D721Med (cell line): ENCODE measurements at places on chromosomes 16 and 17.

DNA sequence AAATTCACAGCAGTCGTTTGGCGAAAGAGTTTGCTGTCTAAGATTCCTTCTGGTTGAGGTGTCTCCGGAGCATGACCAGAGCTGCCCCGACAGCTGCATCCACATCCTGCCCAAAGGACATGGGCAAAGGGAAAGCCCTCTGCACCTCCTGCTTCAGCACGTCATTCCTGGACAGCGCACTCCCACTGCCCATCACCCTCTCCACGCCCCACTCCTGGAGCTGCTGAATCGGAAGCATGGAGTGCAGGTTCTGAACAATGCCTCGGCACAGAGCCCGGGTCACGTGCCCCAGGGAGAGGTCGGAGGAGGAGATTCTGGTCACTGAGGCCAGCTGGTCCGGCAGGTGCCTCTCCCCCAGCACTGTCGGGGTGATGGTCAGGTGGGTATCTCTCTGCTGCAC lies 1.3 kb upstream of the TRPV1 start:
- DNase-seq = no peak

DNA sequence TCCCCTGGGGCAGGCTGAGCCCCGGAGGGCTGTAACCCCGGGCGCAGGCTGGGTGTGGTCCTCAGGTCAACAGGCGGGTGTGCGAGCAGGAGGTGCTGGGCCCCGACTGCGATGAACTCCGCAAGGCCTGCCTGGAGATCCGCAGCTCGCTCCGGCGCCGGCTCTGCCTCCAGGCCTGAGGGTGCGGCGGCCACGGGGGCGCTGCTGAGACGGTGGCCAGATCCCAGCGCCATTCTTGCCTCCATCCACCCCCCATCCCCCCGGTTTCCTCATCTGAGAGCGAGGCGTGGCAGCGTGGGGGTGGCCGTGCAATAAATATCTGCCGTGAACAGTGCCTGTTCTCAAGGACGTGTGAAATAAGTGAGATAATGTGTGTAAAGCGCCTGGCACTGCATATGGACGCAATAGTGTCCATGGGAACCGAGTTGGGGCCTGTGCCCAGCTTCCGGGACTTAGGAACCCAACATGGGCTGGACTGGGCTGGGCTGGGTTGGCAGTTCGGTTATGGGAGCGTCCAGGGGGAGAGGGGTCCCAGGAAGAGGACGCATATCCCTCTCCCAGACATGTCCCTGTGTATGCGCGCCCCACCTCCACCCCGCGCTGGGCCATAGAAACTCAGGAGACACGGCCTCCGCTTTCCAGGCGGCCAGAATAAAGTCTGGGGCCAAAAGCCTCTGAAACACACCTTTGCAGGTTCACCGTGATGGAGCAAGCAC lies 15.0 kb downstream of the ZNF213 start:
- DNase-seq = no peak

DNA sequence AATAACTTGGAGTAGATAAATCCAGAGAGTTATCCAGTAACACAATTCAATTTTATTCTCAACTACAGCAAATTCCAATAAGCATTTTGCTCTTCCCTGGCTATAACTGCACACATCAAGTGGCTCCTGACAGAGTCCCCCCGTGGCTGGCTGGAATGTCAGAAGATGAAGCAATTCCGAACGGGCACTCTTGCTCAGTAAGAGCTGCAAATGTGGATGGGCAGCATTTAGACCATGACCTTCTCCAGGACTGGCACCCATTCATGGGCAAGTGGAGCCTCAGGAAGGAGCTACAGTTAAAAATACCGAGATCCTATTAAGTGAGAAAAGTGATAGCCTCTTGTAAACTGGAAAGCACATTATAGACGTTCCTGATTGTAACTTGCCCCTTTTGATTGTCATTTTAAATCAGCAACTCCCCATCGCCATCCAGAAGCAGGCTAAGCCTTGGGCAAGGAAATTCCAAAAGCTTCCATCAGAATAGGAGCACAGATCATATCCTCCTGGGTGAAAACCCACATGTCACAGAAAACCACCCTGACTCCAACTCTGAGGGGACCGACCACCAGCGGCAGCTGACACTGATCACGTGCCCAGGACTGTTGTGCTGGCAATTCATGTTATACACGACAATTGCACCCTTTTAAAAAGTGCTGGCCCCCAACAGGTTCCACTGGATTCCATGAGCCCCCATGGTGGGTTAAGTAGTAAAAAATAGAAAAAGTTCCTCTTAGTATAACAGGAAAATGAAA lies 7.1 kb downstream of the UBE2O start:
- no peak for DNase-seq

DNA sequence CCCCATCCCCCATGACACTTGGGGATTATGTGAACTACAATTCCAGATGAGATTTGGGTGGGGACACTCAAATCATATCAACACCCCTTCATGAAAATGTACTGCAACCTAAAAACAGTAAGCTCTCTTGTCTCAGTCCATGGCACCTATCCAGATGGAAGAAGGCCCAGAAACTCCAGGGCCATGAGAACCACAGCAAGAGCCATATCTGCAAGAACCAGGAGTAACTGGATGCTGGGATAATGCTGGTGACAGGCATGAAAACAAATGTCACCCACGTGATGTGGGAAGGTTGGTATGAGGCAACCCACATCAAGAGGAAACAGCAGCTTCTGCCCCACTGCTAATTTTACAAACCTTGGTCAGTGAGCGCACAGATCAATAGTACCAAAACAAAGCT lies 400.1 kb upstream of the ERCC4 start:
- no peak for DNase-seq

DNA sequence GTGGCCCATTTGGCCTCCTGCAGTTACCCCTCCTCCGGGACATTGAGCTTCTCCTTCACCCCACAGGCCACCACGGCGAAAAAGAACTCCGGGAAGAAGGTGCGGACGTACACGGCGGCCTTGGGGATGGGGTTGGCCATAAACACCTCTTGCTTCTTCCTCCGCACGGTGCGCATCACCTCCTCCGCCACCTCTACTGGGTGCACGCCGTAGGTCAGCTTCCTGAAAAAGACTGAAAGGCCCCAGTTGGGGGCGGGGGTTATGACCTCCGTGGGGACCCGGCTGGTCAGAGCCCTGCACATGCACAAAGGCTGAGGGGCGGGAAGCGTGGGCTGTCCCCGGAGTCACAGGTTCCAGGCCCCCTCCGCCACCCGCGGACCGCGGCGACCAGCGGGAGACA lies 19.9 kb downstream of the DHRS7C start:
- no peak for DNase-seq

GRCh38 chr17:76645481-76645880 lies 1.9 kb upstream of the ST6GALNAC1 start:
- no peak for DNase-seq

- DNase-seq = peak; percentile 97
Measured at GRCh38 chr17:79728169-79728907, 2.4 kb upstream of the ENPP7 start.

DNA sequence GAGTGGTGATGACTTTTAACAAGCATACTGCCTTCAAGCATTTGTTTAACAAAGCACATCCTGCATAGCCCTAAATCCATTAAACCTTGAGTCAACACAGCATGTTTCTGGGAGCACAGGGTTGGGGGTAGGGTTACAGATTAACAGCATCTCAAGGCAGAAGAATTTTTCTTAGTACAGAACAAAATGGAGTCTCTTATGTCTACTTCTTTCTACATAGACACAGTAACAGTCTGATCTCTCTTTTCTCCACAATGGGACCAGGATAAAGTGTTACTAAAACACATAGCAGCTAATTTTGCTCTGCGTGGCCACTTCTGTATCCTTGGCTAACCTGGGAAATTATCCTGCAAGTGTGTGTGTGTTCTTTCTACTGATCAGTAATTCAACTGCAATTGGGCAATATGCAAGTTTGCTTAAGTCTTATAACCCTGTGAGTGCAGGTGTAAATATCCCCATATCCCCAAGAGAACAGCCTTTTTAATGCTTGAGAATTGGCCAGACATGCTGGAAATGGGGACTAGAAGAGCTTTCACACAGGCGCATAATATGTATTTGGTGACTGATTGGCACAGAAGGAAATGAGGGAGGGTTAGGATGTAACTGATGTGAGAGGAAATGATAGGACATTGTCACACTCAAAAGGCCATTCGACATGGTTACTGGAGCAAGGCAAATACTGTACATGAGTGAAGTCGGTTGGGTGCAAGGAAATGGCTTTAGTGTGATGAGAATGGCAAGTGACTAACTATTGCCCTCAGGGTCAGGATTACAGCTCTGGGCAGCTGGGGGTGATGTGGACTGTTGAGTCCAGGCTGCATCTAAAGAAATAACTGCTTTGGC lies 10.8 kb upstream of the ANKS4B start:
- no peak for DNase-seq

DNA sequence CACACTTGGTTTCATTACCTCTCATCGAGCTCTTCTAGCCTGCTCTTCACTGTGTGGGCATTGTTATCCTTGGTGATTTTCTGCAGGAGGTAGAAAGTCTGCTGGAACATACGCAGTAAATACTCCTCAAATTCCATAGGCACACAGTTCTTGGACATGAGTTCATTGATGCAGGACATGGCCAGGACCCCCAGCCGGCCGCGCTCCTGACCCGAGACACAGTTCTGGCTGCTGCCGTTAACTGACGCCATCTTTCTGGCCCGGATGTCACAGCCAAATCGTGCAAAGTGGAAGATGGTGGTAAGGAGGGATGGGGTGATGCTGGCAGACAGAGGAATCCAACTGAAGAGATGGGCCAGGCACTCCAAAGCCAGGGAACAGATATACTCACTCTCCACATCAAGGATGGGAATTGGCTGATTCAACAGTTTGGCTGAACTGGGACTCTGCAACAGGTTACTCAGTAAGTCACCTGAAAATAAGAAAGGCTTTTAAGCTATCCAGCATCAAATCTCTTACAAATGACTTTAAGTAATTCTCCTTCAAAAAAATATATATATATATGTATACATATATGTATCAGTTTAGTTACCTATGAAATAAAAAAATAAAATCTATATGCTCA lies 55.6 kb downstream of the XPO6 start:
- no peak for DNase-seq

DNA sequence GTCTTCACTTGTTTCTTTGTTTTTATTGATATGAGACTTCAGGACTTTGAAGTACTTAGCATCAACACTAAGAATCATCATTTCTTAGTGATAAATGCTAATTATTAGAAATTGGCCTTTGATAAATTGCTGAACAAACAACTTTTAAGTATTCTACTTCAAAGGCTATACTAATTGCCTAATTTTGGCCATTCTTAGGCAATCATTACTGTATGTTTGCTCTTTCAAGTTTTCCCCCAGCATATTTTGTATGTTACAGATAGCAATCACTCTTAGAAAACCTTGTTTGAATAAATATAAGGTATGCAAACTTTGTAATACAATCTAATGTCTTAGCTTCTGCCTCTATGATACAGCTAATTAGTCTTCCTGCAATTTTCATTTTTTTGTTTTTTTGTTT lies 46.0 kb downstream of the NQO1 start:
- no peak for DNase-seq

DNA sequence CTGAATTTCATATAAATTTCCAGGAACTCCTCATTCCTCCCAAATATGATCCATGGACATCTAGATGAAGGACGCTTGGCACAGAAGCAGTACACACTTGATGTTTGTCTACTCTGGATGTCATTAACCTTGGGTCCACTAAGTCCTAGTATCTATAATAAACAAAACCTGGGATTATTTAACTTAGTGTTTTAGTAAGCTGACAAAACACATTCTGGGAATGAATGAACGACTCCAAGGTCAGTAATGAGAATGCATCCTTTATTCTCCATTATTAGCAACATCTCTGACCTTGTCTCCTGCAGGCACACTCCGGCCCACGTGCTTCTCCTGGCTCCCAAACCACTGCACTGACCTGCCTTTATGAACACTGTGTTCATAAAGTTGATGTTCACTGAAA lies 24.1 kb upstream of the CDYL2 start:
- DNase-seq = no peak

- no peak for DNase-seq
Measured at GRCh38 chr16:508884-509736, 18.4 kb upstream of the CAPN15 start.

DNA sequence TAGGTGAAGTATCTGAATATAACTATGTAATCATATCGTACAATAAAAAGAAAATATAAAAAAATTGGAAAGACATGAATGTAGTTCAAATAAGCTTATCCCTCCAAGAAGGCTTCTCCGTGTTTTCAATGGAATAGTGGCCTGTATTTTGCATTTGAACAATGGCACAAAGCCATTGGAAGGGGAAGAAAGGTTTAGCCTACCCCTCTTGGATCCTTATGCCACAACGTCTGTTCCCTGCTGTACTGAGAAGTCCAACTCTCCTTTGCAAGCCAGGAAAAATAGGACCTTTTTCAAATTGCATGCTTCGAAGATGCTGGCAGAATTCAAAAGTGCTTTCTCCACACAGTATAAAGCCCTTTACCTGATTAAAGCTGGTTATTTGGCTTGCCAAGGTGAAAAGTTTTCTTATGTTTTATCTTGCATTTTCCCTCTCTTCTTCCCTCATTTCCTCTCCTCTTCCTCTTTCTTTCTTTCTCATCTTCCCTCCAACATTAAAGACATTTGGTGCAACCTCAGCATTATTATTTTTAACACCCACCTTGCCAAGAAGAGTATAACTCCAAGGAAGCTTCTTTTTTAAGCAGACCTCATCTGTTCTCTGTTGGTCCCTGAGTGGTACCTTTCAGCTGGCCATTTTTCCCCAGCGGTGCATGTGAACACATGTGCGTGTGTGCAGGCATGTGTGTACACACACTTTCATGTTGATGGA lies 968.6 kb upstream of the RBFOX1 start:
- DNase-seq = no peak
